ENCODE measurements at places on chromosomes 4 and X.

DNA sequence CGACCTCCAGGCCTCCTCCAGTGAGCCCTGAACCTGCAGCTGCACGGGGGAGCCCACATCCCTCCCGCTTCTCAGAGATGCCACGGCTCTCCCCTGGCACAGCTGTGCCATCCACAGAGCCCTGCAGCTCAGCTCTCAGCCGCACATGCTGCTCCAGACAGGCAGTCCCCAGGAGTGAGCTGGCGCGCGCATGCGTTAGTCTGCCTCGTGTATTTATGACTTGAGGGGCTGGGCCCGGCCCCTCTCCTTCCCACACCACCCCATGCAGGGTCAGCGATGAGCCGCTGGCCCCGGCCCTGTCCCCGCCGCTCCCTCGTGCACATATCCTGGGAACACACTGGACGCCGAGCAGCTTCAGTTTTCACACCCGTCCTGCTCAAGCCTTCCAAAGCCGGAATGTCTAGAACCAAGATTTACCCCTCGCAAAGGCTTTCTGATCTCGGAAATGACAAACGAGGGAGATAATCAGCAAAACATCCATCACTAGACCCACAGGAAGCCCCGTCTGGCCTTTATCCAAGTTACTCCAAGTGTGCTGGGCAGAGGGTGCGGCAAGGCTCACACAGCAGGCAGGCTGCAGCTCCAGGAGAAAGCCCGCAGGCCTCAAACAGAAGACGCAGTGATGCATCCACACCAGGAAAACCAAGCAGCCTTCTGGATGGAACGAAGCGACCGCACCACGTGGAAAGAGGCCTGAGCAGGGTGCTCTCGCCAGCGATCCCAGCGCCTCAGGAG lies 24.3 kb downstream of the GAK start:
- DNase-seq, result no peak

GRCh38 chrX:19557822-19558221 lies 42.5 kb upstream of the MAP3K15 start:
- DNase-seq, result no peak

DNA sequence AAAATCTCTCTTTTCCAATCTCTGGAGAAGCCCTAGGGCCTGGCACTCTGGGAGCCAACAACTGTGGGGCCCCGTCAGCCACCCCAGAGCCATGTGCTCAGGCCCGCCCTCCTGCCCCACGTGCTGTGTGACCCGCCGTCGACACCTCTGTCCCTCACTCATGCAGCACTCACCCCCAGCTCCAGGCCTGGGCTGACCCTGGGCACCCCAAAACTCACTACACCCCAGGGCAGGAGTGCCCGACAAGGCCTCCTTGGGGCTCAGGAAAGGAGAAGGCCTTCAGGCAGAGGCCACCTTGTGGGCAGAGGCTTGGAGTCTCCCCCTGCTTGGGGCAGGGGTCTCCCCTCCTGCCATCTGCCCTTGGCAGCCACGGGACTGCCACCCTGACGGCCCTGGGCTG lies 5.7 kb downstream of the MYL5 start:
- DNase-seq, result no peak

DNA sequence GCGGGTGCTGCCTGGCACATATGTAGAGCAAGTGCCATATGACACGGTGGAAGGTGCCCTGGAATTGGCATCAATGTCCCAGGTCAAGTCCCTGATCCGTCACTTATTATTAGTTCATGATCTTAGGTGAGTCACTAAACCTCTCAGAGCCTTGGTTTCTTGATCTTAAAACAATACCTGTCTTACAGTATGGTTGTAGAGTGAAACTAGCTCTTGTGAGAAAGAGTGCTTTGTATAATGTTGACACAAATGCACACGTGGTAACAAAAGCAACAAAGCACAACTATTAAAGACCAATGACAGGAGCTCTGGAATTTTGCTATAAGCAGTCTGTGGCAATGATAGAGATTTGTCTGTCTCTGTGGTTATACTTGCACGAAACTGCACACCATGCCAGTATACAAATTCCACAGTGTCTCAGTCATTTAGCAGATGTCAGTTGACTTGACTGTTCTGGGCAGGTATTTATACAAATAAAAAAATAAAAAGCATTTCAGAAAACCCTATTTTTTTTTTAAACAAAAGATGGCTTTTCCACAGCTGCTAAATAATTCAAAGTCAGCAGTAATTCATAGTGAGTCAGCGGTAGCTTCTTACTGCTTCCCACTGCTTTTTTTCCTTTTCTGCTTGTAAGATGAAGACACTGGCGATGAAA lies 19.7 kb upstream of the ACSL1 start:
- DNase-seq, result no peak

DNA sequence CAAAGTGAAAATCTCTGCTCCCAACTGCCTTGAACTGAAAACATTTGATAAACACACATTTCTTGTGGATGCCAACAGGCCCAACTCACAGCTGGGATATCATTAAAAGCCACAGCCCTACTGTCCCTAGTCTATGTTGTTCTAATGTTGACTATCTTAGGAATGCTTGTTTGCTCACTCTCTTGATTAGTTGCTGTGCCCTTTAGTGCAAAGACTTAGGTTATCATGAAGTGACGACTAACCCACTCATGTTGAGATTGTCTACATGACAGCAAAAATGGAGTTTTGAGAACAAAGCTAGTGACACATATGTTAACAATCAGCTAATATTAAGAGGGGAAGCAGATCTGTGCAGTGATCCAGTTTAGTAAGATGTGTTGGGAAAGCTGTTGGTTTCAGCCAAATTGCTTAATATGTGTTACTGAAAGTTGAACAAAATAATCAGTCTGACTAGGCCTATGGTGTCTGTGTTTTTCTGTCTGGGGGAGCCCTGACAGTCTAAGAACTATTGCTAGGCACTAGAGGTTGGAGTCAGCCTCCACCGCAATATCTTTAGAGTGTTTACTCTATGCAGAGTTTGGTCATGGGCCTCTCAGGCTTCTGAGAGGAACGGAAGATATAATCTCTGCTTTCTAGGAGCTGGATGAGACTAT lies 125.5 kb downstream of the ATG4A start:
- no peak for DNase-seq

Data from DND-41 (cell line).